AG20443 (cell line): ENCODE measurements at places on chromosomes 6 and 20.

DNA sequence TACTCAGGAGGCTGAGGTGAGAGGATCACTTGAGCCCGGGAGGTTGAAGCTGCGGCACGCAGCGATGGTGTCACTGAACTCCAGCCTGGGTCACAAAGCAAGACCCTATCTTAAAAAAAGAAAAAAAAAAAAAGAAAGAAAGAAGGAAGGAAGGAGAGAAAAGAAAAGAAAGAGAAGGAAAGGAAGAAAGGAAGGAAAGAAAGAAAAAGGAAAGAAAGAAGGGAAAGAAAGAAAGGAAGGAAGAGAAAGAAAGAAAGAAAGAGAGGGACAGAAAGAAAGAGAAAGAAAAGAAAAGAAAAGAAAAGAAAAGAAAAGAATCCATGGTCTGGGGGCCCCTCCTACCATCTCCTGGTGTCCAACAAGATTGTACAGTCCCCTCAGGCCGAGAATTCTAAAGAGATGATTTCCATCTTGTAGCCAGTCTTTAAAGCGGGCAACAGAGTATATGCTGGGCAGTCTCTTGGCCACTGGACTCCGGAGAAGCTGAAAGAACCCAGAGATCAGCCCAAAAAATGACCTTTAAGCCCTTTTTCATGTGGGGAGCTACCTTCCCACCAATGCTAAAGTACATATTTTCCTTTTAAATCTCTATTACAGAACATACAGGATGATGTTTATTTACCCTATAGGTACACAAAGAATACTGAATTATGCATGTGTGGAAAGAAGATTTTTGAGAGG, 23.7 kb upstream of the RBL1 start:
- DNase-seq = no peak

- no peak for DNase-seq
Observed at GRCh38 chr20:33963751-33964150, 30.0 kb upstream of the RALY start.

- DNase-seq = peak; percentile 39
Observed at GRCh38 chr6:163958646-163959045, 544.1 kb downstream of the QKI start.

DNA sequence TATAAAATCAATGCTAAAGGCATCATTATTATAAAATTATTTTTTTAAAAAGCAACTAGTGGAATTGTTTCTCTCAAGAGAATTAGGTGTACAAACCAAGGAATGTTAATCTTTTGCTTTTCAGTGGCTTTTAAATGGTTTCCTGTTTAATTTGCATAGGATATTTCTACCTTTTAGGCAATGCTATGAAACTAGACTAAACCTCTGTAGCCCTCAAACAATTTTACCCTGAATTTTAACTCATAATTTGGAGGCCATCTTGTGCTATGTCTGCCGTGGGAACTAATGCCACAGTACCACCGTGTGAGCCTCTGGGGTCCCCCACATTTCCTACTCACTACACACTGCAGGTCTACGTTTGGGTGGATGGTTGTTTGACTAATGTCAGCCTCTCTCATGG, 20.6 kb downstream of the PHACTR2 start:
- DNase-seq = no peak

GRCh38 chr6:15460110-15460727, 202.6 kb downstream of the DTNBP1 start:
- no peak for DNase-seq

- DNase-seq = no peak
Observed at GRCh38 chr6:165585060-165585459, 78.0 kb downstream of the PDE10A start.

DNA sequence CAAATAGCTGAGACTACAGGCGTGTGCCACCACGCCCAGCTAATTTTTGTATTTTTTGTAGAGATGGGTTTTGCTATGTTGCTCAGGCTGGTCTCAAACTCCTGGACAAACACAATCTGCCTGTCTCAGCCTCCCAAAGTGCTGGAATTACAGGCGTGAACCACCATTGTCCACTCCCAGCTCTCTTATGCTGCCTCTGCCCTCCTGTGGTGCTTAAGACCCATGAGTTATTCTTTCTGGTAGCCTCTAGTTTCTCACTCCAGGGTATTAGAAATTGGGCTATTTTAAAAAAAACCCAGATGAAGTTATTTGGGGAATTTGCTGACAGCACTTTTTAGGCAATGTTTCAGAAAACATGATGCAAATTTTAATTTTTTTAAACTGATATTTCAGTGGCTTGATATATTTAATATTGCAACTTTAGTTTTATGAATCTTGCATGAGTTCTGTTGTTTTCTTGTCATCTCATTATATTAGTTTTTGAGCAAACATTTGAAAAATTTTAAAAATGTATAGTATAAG, 114.0 kb upstream of the FOXO3 start:
- DNase-seq = peak; percentile 24

GRCh38 chr6:150025201-150025917, at the start of gene RAET1L:
Gene RAET1L (minus strand): TSS chr6:150025532. CDS start chr6:150025471, 61 bp downstream.
- peak; percentile 83 for DNase-seq

- no peak for DNase-seq
Observed at GRCh38 chr6:26272171-26272637, 92.8 kb upstream of the BTN3A2 start.

DNA sequence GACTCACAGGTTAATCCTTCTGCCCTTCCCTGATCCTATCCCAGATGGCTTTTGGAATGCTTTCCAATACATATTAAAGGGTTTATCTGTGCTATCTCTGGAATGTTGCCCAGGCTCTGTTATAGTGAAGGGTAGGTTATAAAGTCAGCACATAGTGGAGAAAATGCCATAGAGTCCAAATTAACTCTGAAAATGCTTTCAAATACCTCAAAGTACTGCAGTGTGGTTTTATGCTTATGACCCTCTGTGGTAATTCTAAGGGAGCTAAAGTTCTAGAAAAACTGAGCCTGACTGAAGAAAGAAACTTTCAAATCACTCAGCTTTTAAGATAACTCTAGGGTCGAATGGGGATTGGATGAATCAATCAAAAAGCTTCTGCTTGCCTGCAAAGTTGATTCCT, 159.8 kb downstream of the PLCB1 start:
- DNase-seq = no peak

DNA sequence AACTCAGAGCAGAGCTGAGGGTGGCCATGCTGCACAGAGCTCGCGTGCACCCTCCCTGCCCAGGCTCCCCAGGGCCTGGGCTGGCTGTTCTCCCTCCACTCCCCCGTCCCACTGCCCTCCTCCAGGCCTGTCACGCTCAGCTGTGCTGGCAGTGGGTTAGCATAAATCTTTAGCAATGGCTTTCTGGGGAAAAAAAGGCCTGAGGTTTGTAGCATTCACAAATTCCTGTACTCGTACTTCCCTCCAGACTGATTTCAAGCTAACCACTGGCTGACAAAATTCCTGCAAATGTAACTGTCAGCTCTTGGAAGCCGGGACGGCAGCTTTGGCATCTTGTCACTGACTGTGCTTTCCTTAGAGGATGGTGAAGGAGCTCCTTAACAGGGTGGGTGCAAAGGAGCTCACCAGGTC, 22.3 kb upstream of the SMOC2 start:
- no peak for DNase-seq

DNA sequence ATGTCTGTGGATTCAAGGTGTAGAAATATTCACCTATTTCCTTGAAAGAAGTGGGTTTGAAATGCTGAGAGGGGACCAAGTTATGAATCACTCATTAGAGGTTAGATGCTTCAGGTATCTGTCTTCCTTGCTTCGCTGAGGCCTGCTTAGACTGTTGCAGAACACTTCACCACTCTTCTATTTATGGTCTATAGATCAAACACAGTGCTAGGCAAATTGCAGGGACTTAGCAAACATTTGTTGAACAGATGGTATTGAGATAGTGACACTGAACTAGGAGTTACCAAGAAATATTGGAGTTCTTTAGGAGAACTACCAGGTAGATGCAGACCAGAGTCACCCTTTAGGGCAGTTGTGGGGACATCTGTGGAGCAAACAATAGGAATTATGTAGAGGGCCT, 123.8 kb downstream of the RFPL4B start:
- no peak for DNase-seq

DNA sequence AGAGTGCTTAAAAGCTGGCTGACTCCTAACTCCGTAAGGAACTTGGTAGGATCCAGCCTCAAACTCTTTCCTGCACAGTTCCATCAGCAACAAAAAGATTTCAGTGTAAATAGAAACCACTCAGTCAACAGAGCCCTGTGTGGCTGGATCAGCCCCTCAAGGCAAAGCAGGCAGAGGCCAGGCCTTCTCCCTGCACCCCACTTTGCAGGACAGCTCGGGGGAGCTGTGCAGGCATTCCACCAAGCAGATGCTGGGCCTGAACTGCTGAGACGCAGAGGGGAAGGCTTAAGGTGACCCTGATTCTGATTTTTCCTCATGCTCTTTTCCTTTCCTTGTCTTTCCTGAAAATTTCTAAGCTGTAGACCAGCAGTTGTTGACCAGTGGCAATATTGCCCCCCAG, 91.5 kb downstream of the NFATC2 start:
- no peak for DNase-seq

DNA sequence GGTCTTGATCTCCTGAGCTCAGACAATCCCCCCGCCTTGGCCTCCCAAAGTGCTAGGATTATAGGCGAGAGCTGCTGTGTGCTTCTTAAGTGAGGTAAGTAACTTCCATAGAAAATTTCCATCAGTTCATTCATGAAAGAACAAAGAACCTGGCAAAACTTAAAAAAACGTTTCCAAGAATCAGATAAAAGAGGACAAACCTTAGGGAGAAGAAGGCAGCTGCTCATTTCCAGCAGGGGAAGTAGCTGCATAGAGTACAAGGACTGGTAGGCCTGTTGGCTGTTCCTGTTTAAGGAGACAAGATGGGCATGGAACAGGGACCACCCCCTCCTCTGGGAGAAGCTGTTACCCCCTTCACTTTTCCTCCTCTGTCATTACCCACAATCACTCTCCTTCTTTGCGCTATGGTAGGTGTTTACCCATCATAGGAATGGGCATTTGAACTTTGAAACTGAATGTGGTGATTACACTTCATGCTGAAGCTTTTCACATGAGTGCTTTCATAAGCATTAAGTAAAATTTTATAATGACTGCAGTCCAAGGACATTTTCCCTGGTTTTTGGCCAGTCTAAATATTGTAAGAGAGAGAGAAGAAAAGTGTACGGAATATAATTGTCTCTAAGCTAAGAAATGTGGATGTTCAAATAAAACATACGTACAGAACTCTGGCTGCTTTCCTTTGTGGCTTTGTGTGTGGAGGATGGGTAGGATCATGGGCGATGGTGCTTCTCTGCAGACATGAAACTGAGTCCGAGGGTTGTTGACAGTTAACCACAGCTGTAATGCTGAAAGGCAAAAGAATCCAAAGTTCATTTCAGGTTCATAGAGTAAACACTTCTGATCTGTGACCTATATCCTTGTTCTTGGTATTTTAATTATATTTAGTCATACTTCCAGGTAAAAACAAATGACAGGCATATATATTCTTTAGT, 56.4 kb downstream of the CCN2 start:
- no peak for DNase-seq

DNA sequence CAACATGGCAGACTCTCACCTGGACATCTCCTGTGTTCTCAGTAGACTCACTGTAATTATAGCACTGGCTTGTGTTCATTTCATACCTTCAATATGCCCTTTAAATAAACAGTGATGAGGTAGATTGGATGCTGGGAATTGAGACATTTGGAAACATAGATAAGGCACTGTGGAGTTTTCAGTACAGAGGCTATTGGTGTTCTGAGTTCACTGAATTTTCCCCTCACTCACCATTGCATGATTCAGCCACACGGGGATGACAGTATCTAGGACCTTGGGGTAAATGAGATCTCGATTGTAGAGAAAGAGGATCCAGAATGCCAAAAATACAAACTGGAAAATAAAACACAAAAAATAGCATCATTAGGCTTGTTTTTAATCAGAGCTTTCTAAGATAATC, 12.6 kb downstream of the ADTRP start:
- no peak for DNase-seq

GRCh38 chr6:144314003-144314485, 28.9 kb downstream of the UTRN start:
- peak; percentile 26 for DNase-seq

GRCh38 chr6:31412506-31412905, 9.1 kb downstream of the MICA start:
- no peak for DNase-seq

- no peak for DNase-seq
Observed at GRCh38 chr6:28727559-28728211, 196.1 kb downstream of the TRIM27 start.

- peak; percentile 10 for DNase-seq
Observed at GRCh38 chr6:121767211-121767610, 331.8 kb downstream of the GJA1 start.

DNA sequence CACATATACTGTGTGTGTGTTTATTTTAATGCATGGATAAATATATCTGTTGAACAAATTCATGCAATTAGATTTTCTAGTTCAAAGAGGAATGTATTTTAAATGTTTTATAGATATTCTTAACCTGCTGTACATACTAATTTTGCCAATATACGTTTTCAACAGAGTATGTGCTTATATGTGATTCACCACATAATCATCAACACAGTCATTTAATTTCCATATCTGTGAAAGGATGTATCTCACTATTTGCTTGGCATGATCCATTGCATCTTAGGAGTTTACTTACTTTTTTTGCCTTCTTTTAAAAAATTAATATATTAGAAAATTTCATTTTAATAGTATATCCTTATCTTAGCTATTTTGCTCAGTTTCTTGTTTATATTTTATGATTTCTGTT, 902.3 kb upstream of the CITED2 start:
- no peak for DNase-seq

GRCh38 chr6:3533981-3534380, 77.1 kb upstream of the SLC22A23 start:
- DNase-seq = no peak

DNA sequence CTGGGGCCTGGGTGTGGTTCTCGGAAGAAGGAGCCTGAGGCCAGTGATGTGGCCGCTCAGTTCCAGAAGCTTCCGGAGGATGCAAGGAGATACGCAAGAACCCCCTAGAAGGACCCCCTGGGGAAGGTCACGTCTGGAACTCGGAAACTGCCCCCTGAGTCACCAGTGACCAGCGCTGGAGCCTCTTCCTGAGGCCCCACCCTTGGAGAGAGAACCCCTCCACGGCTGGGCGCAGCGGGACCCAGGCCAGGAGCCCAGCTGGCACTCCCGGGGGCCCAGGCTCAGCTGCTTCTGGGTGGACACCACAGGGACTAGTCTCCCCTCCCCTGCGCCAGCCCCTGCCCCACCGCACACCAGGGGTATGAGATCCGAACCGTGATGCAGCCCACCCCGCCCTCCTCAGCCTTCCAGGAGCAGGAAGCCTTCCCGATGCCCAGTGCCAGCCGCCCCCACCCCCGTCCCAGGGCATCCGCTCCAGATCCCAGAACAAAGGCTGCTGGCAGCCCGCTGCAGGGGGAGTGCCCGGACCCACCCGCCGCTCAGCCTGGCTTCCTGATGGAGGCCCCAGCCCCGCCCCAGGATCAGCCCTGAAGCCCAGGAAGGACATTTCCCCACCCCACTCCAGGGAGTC, 7.5 kb downstream of the LAMA5 start:
- DNase-seq = no peak

DNA sequence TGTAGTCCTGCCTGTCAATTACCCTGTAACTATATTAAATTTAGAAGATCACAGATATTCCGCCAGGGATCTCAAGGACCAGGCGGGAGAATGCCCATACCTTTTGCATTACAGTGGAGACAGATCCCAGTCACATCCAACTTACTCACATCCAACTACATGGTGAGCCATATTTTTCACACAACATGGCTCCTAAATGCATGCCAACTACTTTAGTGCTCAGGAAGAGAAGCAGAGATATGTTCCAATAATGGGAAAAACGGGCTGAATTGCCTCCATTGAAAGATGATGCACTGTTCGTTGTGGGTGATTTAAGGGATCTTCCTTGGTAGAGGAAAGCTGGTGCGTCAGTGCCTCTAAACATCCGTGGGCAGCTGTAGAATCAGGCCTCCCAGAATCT, 304.5 kb downstream of the CD83 start:
- no peak for DNase-seq
